Caudate nucleus (tissue), 63 donors: ENCODE measurements at places on chromosomes 3 and 15.

GRCh38 chr15:39360452-39360851, 220.4 kb upstream of the THBS1 start:
- no peak for DNase-seq

- DNase-seq: no peak
Measured at GRCh38 chr15:72227720-72228119, 3.3 kb downstream of the PKM start.

- no peak for DNase-seq
Measured at GRCh38 chr3:121878411-121878810, 15.8 kb upstream of the SLC15A2 start.

DNA sequence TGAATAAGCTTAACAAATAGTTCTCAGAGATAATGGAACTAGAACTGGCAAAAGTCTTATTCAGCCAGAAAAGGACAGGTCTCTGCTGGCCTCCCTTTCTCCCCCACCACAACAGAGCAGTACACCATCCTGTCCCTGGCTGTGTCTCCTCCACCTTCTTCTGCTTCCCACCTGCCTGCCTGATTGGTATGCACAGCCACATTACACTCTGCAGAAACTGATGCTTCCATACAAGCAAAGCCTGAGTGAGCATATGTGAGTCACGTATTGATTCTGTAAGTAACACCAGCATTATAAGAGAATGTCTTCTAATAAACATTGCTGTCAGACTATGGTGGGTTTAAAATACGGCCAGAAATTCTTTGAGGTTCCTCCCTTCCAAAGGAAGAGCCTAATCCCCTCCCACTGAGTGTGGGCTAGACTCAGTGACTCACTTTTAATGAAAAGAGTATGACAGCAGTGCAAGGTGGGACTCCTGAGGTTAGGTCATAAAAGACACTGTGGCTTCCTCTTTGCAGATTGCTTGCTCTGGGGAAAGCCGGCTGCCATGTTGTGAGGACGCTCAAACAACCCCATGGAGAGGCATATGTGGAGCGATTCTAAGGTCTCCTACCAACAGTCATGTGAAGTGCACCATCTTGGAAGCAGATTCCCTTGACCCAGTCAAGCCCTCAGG, 44.4 kb downstream of the ANXA2 start:
- no peak for DNase-seq

DNA sequence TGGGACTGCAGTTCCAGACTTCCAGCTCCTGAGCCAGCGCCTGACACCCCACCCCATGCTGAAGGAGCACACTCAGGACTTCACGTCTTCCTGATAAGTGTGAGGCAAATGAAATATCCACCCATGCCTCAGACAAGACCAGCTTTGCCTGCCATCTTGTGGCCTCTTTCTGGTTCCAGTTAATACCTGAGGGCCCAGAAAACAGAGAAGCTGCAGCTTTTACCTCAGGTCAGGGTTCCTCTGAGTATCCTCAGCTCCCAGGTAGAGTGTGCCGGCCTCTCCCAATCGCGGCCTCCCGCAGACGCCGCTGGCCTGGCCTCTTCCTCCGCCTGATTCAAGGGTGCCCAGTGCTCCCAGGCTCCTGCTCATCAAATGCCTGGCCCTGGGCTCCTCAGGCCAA, 5.1 kb upstream of the KLHL6 start:
- no peak for DNase-seq

DNA sequence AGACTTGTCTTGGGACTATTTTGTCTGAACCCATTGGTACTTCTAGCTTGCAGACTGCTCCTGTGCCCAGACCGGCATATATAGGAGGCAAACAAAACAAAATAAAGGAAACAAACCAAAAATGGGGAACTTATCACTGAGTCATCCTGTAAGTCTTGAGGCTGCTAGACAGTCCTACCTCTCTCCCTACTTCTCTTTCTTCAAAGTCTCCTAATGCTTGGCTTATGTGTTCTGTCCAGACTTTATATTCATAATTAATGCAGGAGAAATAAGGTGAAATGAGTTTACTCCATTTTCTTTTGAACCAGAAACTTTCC, 266.2 kb downstream of the ZNF385D start:
- no peak for DNase-seq
